ENCODE measurements at places on chromosomes 1 and 21.

DNA sequence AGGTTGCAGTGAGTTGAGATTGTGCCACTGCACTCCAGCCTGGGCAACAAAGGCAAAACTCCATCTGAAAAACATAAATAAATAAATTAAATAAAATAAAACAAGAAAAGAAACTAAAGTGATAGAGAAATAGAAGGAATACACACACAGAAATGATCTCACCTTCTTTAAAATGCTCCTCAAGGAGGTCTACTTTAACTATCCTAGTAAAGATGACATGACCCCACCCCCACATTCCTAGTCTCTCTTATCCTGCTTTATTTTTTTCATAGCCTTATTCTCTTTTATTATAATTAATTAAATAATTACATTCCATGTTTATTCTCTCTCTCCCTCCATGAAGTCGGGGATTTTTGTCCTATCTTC, 18.0 kb upstream of the CR1L start:
- no peak for DNase-seq

- no peak for DNase-seq
Observed at GRCh38 chr21:35225573-35225972, 176.5 kb upstream of the RUNX1 start.

DNA sequence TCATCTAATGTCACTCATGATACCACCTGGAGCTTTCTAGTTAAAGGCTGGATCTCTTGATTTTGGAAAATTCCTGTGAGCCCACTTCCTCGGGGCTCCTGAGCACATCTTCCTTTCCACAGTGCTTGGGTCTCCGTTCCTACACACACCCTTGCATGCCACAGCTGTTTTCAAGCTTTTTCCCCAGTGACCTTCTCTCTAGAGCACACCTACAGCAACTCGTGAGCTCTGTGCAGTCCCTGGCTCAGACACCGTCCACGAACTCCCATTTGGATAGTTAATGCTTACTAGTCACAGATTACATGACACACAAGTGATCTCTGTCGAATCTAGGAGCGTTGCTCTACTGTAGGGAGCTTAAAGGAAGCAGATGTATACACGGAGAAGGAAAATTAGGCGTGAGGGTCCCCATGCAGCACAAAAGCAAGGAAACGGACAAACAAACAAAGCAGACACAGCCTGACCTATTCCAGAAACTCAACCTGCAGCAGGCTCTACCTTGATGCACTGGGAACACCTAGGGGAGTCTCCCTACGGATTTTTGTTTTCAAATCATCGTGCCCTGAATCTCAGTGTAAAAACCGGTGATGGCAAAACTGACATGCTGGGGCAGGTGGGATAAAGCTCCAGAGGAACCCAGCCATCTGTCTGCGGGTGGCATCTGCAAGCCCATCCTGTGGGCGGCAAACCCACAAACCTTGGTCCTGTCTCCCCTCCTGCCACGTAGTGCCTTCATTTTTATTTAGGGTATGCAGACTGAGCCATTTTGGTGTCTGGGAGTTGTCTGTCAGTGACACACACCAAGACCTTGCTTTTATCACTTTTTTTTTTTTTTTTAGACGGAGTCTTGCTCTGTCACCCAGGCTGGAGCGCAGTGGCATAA, 177.8 kb downstream of the RUNX1 start:
- DNase-seq: no peak

DNA sequence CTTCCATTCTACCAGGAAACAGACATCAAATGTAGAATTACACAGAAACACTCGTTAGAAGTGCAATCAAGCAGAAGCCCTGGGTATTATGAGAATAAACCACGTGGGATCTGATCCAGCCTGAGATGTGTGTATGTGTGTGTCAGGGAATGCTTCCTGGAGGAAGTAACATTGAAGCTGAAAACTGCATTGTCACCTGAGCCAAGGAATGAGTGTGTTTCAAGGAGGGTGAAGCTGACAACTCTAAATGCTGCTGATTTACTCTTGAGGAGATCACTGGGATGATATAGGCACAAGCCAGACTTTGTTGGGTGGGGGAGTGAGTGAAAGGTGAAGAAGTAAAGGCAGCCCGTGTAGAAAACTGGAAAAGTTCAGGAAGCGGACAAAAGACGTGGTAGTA, 27.6 kb downstream of the FAAH start:
- DNase-seq: no peak

DNA sequence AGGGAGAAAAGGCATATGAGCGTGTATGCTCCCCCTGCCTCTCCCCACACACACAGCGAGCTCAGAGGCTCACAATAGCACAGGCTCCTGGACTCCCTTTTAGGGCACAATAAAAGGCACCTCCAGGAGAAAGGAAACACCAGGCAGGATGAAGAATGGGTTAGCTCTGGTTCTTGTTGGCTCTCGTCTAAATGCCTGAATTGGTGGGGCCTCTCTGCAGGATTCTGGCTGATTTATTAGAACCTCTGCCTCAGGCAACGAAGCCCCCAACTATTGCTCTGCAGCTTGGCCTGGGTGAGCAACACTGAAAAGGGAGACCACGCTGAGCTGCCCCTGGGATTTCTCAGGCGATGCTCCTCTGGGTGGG, 590.9 kb upstream of the PLXNA2 start:
- DNase-seq: no peak

DNA sequence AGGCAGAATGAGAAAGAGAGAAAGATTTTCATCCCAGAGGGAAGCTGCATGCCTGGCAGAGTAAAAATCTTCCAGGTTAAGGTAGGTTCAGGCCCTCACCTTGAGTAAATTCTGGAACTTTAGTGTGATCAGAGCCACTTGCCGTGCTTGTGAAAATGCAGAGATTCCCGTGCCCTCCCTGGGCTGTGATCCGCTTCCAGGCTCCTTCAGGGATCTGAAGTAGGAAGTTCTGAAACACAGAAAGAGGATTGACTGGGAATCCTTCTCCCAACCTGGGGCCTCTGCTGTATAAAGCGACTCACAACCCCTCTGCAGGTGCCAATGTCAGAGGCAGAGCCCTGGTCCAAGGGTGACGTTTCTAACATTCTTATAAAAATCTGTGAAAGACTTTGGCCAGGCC, 26.6 kb downstream of the NUAK2 start:
- DNase-seq: no peak
